ENCODE measurements at places on chromosomes 12 and 14. TPM values are rescaled to one million over a fixed set of nuclear protein-coding genes. Genes with fewer than 3 reads are reported as not detected.
A peak's percentile ranks its signal among the peaks of the same experiment; 100 is the strongest.

The MYL6B gene
- total RNA-seq = 47.8 TPM

The NEUROD4 gene
- total RNA-seq = not detected

The P2RX2 gene
- total RNA-seq = not detected

The TRAFD1 gene
- 69.7 TPM for total RNA-seq

GRCh38 chr12:123077298-123078119, 73.4 kb downstream of the PITPNM2 start:
- H3K27me3 ChIP-seq = no peaks in the 10 kb centered on the region
- DNase-seq = no peak
- peaks cover 43% of the 10 kb centered on the region for H3K4me1 ChIP-seq
- H3K36me3 ChIP-seq = no peaks in the 10 kb centered on the region

The PTPN21 gene
- not detected for total RNA-seq

DNA sequence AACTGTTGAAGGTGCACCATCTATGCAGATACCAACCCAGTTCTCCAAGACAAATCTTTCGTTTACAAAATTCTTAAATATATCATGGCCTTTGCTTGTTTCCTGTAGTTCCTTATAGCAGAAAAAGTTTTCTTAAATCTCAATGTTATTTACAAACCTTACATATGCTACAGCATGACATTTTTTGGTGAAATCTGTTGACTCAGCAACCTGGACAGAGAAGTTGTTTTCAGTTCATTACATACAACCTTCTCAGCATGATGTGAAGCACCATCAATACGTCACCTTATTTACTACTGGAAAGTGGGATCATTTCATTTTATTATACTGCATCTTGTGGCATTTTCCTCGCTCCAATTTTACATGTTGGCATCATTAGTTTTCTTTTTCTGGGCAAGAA, 231.9 kb downstream of the SLC16A7 start:
- no peaks in the 10 kb centered on the region for H3K4me1 ChIP-seq
- no peaks in the 10 kb centered on the region for H3K36me3 ChIP-seq
- no peak overlapping the region for H3K4me3 ChIP-seq
- no peak overlapping the region for H3K27ac ChIP-seq

DNA sequence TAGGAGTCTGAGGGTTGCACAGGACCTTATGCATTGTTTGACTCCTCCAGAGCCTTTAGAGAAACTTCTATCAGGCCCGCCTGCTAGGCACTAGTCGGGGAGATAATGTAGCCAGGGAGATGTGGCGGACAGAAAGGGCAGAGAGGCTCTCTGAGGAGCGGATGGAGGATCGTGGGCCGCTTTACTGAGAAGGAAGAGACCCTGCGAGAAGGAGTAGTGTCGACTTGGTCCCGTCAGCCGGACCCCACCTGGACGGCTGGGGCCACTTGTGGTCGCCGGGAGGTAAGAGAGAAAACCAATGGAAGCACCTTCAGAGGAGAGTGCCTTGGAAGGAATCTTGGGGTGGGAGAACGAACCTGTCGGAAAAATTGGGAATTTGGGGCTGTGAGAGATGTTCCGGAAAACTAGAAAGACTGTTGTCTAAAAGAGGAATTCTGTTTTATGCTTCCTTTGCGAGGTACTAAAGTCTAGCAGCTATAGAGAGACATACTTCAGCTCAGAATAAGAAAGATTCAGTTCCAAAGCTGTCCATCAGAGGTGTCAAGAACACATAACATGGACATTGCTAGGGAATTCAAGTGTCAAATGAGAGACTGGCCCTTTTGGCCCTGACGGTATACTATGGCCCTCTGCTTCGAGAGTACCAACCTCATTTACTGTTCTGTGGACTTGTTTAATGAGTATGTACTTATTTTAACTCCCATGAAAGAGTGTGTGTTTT, 660 bp upstream of the MCRS1 start:
- peaks cover 10% of the 10 kb centered on the region for H3K36me3 ChIP-seq
- H3K4me1 ChIP-seq = peaks cover 45% of the 10 kb centered on the region
- no peaks in the 10 kb centered on the region for H3K27me3 ChIP-seq
- DNase-seq = no peak
- H3K4me3 ChIP-seq = peak overlapping the region; percentile 98
- peak overlapping the region; percentile 99 for H3K27ac ChIP-seq

The B4GALNT1 gene
- 0.80 TPM for total RNA-seq

DNA sequence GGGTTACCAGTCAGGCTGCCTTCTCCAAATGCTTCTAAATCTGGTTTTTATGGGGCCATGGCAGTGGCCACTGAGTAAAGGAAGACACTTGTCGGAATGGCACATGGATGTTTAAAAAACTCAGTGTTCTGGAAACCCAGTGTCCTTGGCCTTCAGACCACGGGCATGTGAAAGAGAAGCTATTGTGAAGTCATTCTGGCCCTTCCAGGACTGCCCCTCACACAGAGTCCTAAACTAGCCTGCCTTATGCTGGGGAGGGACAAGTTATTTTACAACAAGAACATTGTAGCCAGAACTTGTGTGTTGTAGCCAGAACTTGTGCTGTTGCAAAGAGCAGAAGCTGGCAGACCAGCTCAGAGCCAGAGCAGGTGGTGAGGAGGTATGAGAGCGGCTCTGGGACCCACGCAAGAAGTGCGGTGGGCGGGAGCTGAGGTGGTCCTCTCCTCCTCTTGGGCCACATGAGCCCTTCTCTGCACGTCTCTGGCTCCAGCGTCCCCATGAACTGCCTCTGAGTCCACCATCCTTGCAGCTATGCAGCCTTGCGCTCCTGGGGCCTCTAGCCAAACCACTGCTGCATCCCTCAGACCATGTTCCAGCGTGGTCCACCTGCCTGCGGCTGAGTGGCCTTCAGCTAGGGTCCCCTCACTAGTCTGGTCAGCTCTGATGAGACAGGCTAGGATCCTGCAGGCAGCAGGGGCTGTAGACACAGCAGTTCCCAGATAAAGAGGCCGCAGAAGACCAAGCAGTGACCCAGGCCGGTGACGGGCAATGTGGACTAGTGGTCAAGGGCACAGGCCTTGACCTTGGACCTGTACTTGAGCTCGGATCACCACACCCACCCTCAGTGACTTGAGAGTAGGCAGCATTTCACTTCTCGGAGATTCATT, 32.5 kb downstream of the MMAB start:
- no peaks in the 10 kb centered on the region for H3K27me3 ChIP-seq
- no peak overlapping the region for H3K27ac ChIP-seq
- H3K36me3 ChIP-seq = no peaks in the 10 kb centered on the region
- DNase-seq = no peak
- H3K4me1 ChIP-seq = peaks cover 8% of the 10 kb centered on the region
- no peak overlapping the region for H3K4me3 ChIP-seq

- no peaks in the 10 kb centered on the region for H3K27me3 ChIP-seq
- H3K27ac ChIP-seq = no peak overlapping the region
- peaks cover 25% of the 10 kb centered on the region for H3K36me3 ChIP-seq
- no peak overlapping the region for H3K4me3 ChIP-seq
- peaks cover 9% of the 10 kb centered on the region for H3K4me1 ChIP-seq
These were observed 9.5 kb downstream of the FANCM start for GRCh38 chr14:45145214-45145613.

DNA sequence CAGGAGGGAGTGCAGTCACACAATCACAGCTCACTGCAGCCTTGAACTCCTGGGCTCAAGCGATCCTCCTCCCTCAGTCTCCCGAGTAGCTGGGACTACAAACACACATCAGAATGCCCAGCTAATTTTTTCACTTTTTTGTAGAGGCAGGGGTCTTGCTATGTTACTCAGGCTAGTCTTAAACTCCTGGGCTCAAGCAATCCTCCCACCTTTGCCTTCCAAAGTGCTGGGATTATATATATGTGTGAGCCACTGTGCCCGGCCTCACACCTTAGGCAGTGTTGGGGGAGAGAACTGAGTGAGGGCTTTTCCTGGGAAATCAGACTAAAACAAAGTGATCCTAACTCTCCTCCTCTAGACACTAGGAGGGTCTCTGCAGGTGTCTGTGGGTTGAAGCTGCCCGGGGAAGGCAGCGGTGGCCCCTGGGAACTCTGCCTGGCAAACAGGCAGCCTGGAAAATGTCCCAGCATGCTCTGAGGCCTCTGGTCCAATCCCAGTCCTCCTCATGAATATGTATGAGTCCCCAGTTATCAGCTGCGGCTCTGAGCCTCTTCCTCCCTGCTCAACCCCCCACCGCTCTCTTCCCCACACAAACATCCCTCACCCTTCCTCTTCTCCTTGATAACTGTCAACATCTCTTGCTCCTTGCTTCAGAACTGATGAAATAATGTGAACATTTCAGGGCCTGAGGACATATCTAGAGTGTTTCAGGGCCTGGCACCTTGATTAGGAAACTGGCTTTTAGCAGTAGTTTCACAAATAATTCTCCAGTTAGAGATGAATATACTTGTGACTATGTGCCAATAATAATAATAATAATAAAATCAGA, 7.9 kb upstream of the NAA25 start:
- peak overlapping the region; percentile 72 for H3K4me3 ChIP-seq
- DNase-seq = peak; percentile 39
- peaks cover 16% of the 10 kb centered on the region for H3K4me1 ChIP-seq

The SERPINA3 gene
- total RNA-seq = not detected

- no peak overlapping the region for H3K4me3 ChIP-seq
- DNase-seq = no peak
- peaks cover 41% of the 10 kb centered on the region for H3K27me3 ChIP-seq
These were observed 2.6 kb downstream of the CYP46A1 start for GRCh38 chr14:99686557-99687283.

DNA sequence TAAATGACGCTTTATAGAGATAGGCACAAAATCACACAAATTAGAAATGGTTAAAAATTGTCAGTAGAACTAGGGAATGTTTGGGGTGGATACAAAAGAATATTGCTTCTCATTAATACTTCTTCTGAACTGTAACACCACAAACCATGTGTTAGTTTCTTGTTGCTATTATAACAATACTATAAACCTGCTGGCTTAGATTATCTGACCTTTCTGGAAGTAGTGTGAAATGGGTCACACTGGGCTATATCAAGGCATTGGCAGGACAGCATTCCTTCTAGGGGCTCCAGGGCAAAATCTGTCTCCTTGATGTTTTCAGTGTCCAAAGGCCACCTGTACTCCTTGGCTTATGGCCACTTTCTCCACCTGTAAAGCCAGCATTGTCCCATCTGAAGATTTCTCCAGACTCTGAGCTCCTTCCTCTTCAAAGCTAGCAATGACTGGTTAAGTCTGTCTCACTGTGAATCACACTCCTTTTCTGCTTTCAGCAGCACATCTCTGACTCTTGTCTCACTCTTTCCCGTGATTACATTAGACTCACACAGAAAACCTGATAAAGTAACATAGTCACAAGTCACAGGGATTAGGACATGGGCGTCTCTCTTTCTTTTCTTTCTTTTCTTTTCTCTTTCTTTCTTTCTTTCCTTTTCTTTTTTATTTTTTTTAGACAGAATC, 86.3 kb downstream of the SLC15A4 start:
- no peaks in the 10 kb centered on the region for H3K4me1 ChIP-seq
- H3K36me3 ChIP-seq = no peaks in the 10 kb centered on the region
- no peak for DNase-seq
- H3K4me3 ChIP-seq = no peak overlapping the region
- no peak overlapping the region for H3K27ac ChIP-seq
- no peaks in the 10 kb centered on the region for H3K27me3 ChIP-seq

The ACOT6 gene
- total RNA-seq = not detected

The TAS2R19 gene
- total RNA-seq = 2.1 TPM

DNA sequence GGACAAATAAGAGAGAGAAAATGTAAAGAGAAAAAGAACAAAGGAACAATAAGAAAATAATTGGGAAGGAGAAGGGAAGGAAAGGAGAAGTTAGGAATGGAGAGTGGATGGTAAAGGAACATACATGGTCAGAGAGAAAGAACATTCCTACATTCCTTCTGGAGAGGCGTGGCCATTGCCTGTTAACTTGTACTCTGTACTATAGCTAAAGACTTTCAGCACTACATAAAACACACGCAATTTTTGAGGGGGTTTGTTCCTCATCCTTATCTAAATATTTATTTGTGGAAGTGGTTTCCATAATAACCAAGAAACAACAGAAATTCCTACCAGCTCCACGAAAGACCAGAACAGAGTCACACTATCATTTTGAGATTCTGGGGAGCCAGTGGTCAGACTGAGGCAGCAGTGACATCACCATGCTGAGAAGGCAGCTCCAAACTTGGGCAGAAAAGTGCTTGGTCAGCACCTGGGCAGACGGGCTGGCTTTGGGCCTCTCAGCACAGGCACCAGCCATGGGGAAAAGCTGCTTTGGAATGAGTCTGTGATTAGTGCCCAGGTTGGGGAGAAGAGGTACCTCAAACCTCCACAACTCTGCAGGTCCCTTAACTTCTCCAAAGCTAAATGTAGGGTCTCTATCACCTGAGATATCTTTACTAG, 125.9 kb upstream of the NTF3 start:
- no peaks in the 10 kb centered on the region for H3K4me1 ChIP-seq
- no peak for DNase-seq
- no peaks in the 10 kb centered on the region for H3K36me3 ChIP-seq
- H3K27ac ChIP-seq = no peak overlapping the region
- H3K27me3 ChIP-seq = peaks cover 14% of the 10 kb centered on the region
- H3K4me3 ChIP-seq = no peak overlapping the region

The MMP14 gene
- total RNA-seq = 3.1 TPM

The PPP1R36 gene
- 0.28 TPM for total RNA-seq

DNA sequence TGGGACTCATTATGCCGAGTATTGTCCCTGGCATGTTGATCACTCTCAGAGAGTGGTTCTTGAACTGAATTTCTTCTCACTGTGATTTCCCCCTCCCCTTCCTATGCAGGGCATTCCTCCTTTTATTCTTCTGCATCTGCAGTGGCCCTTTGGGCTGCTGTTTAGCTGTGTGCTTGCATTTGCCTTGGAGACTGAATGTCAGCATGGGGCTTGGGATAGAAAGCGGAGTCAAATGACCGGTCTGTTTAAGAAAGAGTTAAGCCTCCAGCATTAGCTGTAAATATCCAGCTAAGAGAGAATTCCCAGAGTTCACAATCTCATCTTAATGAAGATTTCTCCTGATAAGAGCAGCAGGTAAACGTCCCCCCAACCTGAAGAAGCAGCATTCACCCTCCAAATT, 65.6 kb upstream of the RMST start:
- DNase-seq = no peak
- no peaks in the 10 kb centered on the region for H3K4me1 ChIP-seq
- no peaks in the 10 kb centered on the region for H3K36me3 ChIP-seq
- H3K27me3 ChIP-seq = no peaks in the 10 kb centered on the region
- H3K27ac ChIP-seq = no peak overlapping the region

DNA sequence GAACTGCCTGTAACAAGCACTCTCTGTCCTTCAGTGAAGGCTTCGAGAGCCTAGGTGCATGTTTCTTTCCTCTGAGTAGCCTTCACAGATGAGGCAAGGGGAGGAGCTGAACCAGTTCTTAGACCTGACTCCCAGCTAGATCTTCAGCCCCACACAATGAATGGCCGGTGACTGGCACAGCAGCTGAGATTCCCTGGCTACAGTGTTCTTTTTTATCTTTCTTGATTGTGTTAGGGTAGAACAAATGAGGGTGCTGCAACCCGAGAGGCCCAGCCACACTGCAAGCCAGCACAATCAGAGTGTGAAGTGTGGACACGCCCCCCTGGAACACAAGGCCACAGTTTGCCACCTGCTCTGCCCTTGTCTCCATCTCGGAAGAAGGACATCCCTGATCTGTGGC, 19.1 kb upstream of the COL2A1 start:
- H3K27ac ChIP-seq = no peak overlapping the region
- no peak overlapping the region for H3K4me3 ChIP-seq
- DNase-seq = no peak

All from activated naive CD8-positive, alpha-beta T cell treated with anti-CD3 and anti-CD28 coated beads, Interleukin-2, amount 10 ng/mL, durations not matched to agents 7 days and 5 days (primary cell).